Fibroblast of skin of scalp (primary cell): ENCODE measurements at places on chromosomes 4 and X.

GRCh38 chr4:61201561-61201960 is 1.4 kb downstream of the ADGRL3 start:
- DNase-seq = no peak

DNA sequence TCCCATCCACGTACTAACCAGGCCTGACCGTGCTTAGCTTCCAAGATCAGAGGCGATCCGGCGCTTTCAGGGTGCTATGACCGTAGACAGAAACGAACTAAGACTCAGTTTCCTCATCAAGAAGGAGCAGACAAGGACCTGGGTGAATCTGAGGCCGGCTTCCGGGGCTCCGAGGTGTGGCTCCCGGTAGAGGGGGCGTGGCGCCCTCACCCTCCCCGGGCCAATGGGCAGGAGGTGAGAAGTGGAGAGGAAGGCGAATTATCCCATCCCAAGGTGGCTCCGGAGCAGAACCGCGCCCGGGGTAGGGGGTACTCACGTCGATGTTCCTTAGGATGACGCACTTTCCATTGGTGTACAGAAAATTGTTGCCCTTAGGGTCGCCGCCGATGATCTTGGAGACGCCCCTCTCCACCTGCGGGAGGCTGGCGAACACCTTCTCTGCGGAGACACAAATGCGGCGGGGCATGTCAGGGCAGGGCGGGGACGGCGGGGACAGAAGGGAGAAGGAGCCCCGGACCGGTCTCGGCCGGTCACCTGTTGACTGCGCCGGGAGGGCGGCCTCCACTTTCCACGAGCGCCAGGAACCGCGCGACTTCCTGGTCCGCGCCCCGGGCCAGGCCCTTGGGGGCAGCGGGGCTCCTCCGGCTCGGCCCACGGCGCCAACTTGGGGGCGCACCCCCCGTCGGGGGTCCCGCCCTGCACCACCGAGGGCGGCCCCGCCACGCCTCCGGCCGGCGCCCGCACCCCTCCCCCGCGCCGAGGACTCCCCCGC is 616 bp downstream of the WDR1 start:
- peak; percentile 40 for DNase-seq

DNA sequence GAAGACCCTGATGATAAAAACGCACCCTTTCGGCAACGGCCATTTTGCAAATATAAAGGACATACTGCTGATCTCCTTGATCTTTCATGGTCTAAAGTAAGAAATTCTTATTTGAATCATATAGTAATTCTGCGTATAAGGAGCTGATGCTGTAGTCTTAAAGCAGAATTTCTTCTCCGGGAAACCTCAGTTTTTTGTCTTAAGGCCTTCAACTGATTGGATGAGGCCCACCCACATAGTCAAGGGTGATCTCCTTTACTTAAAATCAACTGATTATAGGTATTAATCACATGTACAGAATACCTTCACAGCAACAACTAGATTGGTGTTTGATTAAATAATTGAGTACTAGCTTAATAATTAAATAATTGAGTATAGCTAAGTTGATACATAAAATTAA is 62.8 kb upstream of the DOCK11 start:
- no peak for DNase-seq

DNA sequence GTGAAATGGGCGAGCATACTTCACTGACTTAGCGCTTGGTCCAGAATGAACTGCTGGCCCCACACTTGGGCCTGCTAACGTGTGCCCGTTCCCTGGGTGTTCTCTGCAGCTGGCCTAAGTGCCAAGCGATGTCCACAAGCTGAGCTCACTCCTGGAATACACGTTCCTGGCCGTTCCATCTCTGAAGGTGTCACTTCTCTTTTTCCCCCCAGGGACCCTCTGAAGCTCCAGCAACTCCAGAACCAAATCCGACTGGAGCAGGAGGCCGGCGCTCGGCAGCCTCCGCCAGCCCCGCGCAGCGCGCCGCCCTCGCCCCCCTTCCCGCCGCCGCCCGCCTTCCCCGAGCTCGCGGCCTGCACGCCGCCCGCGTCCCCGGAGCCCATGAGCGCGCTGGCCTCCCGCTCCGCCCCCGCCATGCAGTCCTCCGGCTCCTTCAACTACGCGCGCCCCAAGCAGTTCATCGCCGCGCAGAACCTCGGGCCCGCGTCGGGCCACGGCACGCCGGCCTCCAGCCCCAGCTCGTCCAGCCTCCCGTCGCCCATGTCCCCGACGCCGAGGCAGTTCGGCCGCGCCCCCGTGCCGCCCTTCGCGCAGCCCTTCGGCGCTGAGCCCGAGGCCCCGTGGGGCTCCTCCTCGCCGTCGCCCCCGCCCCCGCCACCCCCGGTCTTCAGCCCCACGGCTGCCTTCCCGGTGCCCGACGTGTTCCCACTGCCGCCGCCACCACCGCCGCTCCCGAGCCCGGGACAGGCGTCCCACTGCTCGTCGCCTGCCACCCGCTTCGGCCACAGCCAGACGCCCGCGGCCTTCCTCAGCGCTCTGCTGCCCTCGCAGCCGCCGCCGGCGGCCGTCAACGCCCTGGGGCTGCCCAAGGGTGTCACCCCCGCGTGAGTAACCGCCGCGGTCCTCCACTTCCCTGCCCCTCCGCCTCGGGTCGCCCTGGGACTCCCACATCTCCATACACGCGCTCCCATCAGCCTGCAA is 132.3 kb downstream of the CBR4 start:
- no peak for DNase-seq

GRCh38 chrX:9482837-9483236 is 18.0 kb downstream of the TBL1X start:
- DNase-seq = no peak

DNA sequence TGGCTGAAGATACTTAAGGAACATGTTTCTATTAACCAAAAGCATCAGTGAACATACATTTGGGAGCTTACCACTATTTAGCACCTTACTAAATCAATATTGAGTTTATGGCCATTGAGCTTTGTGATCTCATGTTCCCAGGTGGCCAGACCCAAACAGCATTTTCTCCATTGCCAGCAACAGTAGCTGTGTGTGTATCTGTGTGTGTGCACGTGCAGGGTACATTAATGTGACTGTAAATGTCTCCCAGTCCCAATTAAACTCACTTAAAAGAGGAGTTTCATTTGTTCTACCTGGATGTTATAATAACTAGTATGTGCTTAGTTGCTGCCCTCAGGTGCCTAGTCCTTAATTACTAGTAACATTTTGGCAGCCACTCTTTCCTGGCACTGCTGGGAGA is 282.4 kb downstream of the NR3C2 start:
- DNase-seq = no peak

DNA sequence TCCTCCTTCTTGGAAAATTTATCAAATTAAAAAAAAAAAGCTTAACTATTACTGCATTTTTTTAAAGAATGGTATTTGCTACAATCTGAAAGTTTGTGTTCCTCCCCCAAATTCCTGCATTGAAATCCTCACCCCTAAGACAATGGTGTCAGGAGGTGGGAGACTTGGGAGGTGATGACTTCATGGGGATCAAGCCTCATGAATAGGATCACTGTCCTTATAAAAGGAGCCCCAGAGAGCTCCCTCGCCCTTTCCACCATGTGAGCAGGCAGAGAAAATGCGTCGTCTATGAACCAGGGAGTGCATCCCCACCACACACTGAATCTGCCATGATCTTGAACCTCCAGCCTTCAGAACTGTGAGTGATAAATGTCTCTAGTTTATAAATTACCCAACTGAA is 38.0 kb downstream of the DHRSX start:
- DNase-seq = no peak

GRCh38 chr4:96708766-96709165 is 868.9 kb downstream of the PDHA2 start:
- no peak for DNase-seq

GRCh38 chr4:73012673-73013072 is 56.8 kb downstream of the COX18 start:
- no peak for DNase-seq

DNA sequence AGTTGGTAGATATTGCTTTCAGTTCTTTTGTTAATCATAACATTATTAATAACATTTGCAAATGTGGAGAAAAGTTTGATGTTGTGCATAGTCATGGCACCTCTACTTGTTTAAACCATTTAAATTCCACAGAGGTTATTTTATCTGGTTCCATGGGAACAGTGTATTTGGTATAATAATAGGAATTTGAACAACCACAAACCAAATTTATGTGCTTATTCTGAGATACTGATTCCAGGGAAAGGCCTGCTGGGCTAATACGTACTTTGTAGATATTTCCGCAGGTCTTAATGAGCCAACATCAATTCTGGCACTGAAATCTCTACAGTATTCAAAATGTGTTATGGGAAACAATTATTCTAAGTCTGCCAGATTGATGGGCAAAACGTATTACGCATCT is 319.0 kb downstream of the DKK2 start:
- peak; percentile 54 for DNase-seq

DNA sequence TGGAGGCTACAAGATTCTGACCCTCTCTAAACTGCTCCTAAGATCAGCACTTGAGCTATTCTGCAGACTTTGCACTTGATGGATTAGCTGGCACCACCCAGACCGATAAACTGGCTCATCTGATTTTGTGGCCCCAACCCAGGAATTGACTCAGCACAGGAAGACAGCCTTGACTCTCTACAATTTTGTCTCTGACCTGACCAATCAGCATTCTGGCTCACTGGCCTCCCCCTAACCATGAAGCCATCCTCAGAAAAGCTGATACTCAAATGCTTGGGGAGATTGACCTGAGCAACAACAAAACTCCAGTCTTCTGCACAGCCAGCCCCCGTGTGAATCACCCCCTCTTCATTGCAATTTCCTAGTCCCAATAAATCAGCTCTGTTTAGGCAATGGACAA is 195.4 kb upstream of the PPP1R2C start:
- no peak for DNase-seq

DNA sequence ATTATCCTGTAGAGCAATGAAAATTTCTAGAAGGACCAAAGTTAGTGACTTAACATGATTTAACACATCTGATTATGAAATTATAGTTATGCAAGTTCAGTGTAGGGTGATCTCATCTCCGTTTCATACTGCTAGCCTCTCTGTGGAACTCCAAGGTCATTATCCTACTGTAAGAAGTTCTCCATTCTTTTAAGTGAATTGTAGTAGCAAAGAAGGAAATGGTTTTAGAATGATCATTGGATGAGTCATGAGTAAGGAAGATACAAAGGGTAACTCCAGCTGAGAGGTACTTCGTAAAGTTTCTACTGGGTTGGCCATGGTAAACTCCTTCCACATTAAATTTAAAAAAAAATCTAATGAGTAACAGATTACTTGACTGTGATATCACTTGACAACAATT is 215.0 kb upstream of the GIMD1 start:
- DNase-seq = peak; percentile 98

GRCh38 chr4:121980643-121981042 is 28.8 kb upstream of the TRPC3 start:
- peak; percentile 28 for DNase-seq

- DNase-seq = peak; percentile 23
Measured at GRCh38 chrX:68375803-68376202, 57.5 kb downstream of the OPHN1 start.

GRCh38 chr4:127352220-127353113 is 280.3 kb upstream of the INTU start:
- peak; percentile 2 for DNase-seq

DNA sequence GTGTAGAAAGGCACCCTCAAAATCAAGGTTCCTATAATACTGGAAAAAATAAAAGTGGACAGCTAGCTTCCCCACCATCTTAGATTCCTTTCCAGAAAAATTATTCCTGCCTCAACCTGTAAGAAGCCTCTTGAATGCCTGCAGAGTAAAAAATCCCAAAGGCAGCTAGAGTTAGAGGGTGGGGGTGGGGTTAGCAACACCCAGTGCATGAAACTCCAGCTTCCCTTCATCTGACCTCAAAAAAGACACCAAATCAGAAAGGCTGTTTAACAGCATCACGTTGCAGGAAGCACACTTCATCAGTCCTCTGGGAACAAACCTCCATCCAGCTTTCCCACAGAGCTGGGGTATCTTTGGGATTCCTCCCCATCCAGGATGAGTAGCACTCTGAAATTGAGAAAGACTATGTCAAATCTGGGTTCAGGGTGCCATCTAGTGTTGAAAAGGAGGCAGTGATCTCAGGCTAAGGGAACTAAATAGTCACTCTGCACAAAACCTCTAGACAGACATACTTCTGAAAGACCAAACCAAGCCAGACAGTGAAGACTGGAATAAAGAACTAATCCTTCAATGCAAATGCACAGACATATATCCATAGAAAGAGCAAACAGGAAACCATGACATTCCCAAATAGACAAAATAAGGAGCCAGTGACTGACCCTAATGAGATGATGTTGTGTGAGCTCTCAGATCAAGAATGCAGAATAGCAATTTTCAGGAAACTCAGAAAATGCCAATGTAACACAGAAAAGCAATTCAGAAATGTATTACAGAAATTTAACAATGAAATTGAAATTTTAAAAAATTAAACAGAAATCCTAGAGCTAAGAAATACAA is 97.9 kb downstream of the ARHGEF9 start:
- DNase-seq = peak; percentile 88

DNA sequence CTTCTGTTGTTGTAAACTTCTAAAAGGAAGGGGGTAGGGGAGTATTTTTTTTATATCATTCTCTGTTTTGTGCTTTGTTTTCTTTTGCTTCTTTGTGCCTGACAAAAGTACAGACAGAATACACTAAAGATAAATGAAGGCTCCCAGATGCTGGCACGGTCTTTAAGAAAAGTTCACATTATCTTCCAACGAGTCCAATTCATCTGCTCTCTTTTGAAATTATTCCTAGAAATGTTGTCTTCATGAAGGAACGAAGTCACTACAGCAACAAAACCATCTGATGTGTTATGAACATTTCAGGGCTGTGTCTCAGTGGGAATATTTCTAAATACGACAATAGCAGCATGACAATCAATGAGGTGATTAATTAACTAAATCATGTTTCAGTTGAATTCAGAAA is 813.8 kb upstream of the HTR2C start:
- DNase-seq = no peak

DNA sequence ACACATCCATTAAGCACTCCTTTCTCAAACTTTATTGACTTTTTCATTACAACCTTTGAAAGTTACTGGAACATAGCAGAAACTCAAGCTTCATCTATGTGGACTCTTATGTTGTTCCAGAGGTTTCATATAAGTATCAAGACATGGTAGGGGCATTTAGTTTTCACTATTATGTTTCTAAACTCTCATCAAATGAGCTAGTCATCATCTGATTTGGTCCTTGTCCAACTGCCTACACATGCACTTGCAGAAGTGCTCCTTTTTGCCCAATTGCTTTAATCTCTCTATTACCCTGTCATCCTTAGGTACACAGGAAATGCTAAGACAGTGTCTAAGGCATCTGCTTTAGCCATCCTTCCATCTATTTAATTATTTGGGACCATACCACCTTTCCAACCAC is 42.2 kb upstream of the EPGN start:
- DNase-seq = no peak

- DNase-seq = no peak
Measured at GRCh38 chrX:139039041-139039440, 327.5 kb upstream of the FGF13 start.

DNA sequence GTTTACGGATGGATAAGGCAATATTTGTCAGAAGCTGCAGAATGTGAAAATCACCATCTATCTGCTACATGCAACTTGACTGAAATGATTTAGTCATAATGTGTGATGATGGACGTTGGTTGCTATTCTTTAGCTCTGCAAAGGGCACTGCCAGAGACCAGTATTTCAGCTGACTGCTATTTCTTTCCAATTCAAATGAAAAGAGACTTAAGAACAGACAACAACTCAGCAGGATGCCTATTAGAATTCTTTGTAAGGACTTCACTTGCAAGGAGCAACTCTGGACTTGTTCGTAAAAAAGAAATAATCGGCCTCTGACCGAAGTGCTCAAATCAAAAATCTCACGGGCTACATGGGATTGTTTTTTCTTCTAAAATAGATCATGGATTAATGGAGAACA is 262.7 kb downstream of the DHX15 start:
- DNase-seq = no peak

GRCh38 chr4:109967798-109968520 is 55.3 kb downstream of the EGF start:
- peak; percentile 24 for DNase-seq

- no peak for DNase-seq
Measured at GRCh38 chrX:31392513-31392912, 320.7 kb upstream of the FTHL17 start.
